MM.1S (cell line): ENCODE measurements at places on chromosomes 6 and 20.

- peak; percentile 37 for DNase-seq
These were observed 119.0 kb upstream of the SGK1 start for GRCh38 chr6:134436950-134437349.

- DNase-seq: no peak
These were observed 26.8 kb downstream of the MYT1 start for GRCh38 chr20:64191002-64191401.

- DNase-seq: no peak
These were observed 48.1 kb downstream of the CTCFL start for GRCh38 chr20:57476641-57477461.

DNA sequence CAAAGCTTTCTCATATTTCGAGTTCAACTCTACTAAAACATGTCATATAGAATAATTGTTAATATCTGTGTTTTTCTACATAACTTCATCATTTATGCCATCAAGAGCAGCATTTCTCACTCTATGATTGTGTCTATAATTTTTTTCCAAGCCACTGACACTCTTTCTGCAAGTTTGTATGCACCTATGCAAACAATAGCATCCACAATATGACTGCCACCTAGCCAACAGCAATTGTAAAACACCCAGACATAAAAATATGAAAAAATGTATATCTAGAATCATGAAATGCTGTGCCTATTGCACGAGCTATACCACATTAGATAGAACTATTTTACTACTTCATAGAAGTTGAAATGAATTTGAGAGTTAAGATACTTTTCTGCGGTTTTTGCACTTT lies 286.5 kb upstream of the MARCKS start:
- DNase-seq: no peak

GRCh38 chr20:17966432-17967310 lies 1.9 kb downstream of the SNX5 start:
- peak; percentile 69 for DNase-seq

GRCh38 chr6:76518443-76518842 lies 446.0 kb upstream of the IMPG1 start:
- DNase-seq: no peak

- no peak for DNase-seq
These were observed 170.7 kb downstream of the TAF4 start for GRCh38 chr20:61895016-61895415.

DNA sequence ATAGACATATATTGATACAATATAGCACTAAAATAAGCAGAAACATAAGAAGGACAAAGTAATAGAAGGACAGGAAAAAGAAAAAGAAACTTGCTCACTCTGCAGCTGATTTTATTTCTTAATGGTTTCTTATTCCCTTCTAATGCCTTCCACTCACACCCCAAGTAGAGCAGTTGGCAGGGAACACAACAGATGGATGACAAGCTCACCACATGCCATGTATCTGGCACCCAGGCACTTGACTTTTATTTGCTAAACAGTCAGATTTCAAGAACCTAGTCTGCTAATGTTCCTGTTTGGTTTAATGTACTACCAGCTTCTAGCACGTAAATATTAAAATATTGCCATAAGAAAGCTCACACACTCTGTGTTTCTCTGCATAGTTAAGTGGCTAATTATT lies 87.1 kb downstream of the COL19A1 start:
- DNase-seq: no peak

- peak; percentile 55 for DNase-seq
These were observed 46.3 kb downstream of the OR2B2 start for GRCh38 chr6:27865850-27866356.

- no peak for DNase-seq
These were observed 50.5 kb upstream of the GCM1 start for GRCh38 chr6:53199156-53199555.

GRCh38 chr6:53686355-53686940 lies 20.9 kb upstream of the KLHL31 start:
- no peak for DNase-seq

- no peak for DNase-seq
These were observed 495.5 kb upstream of the MAP3K7 start for GRCh38 chr6:91082311-91082832.

DNA sequence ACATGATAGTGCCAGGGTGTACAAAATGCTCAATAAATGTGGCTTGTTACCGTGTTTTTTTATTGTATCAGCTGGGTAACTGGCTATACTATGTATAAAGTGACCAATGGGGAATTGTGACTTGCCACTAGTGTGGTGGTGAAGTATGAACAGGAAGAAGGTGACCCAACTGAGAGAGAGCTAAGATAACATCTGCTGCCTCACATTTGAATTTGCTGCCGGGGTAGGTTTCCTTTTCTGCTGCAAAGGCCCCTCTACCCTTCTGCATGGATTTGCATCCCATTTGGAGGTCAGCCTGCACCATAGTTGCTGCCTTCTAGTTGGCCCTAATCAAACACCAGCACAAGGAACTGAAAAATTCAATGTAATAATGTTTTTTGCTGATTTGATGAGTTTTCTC lies 24.1 kb downstream of the IL17A start:
- no peak for DNase-seq

DNA sequence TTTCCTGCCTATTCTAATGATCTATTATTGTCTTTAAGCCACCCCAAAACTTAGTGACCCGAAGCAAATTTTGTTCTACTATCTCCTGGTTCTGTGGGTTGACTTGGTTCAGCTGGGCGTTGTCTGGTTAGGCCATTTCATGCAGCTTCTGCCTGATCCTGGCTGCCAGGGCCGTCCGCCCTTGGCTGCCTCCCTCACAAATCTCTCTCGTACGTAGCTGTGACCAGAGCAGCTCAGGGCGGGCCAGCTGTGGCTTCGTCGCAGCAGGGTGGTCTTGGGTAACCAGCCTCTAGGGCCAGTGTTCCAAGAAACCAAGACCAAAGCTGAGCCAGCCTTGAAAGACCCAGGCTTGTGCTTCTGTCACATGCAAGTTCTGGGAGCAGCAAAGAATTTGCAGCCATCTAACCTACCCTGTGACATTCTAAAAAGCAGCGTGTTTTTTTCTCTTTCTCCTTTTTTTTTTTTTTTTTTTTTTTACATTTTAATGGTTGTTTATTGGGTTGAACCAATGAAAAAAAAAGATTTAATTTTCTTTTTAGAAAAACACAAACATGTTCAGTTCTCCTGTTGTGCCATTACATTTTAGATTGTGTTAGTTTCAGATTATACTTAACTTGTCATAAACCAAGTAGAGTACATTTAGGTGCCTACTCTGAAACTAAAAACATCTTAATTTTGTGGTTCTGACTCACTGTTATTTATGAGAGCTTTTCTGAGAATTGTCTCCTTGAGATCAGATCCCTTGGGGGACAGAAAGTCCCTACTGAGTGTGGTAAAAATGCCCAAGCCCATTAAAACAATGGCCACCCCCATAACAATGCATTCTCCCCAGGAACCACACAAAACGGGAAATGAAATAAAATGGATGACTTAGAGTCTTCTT lies 83.9 kb downstream of the ZDHHC14 start:
- no peak for DNase-seq

- DNase-seq: no peak
These were observed 11.4 kb downstream of the MOCS1 start for GRCh38 chr6:39922821-39923220.

DNA sequence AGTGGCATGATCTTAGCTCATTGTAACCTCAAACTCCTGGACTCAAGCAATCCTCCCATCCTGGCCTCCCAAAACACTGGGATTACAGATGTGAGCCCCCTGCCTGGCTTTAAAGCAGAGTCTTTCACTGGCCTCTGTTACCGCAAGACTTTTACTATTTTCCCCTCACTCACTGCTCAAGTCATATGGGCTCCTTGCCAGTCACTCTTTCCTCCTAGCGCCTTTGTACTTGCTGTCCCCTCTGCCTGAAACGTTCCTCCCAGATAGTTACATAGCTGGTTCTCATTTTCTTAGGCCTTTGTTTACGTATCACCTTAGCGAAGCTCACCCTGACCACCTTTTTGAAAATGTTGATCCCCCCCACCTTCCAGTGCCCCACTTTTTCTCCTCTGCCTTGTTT lies 29.3 kb downstream of the RPRD1B start:
- DNase-seq: no peak

DNA sequence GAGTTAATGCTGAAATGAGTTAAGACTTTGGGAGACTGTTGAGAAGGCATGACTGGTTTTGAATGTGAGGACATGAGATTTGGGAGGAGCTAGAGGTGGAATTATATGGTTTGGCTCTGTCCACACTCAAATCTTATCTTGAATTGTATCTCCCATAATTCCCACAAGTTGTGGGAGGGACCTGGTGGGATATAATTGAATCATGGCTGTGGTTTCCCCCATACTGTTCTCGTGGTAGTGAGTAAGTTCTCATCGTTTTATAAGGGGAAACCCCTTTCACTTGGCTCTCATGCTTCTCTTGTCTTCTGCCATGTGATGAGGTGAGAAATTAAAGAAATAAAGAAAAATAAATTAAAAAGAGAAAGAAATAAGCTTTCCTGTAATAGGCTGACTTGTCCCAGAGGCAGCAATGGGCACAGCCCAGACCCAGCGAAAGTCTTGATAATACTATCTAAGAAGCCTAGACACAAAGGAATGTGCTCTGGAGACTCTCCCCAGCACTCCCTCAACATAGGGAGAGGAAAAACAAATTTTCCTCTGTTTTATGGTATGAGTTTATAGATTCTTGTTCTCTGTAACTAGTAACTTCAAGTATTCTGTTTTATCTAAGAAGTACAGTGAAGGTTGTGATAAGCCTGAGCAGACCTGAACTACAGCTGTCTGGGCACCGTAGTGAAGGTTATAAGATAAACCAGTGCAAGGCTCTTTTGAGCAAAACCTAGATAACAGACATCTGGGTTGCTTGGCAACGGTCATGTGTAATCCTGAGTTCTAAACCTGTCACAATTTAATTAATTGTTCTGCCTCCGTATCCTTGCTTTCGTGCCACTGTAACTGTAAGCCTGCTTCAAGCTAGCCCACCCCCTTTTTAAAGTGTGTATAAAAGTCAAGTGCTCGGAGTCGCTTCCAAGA lies 88.9 kb upstream of the ECI2 start:
- DNase-seq: no peak

DNA sequence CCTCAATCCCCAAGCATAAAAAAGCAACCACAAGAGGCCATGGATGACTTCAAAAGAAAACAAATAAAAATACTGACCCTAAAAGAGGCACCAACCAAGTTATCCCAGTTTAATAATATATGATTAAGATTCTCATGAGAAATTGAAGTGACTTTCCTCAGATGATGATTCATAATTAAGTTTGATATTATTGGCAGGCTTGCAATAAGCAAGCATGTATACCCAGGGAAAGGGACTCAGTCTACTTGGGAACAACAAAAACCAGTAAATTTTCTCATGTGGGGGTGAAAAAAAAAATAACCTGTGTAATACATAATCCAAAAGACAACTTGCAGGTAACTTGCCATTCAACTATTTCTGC lies 19.6 kb downstream of the JAG1 start:
- DNase-seq: no peak

DNA sequence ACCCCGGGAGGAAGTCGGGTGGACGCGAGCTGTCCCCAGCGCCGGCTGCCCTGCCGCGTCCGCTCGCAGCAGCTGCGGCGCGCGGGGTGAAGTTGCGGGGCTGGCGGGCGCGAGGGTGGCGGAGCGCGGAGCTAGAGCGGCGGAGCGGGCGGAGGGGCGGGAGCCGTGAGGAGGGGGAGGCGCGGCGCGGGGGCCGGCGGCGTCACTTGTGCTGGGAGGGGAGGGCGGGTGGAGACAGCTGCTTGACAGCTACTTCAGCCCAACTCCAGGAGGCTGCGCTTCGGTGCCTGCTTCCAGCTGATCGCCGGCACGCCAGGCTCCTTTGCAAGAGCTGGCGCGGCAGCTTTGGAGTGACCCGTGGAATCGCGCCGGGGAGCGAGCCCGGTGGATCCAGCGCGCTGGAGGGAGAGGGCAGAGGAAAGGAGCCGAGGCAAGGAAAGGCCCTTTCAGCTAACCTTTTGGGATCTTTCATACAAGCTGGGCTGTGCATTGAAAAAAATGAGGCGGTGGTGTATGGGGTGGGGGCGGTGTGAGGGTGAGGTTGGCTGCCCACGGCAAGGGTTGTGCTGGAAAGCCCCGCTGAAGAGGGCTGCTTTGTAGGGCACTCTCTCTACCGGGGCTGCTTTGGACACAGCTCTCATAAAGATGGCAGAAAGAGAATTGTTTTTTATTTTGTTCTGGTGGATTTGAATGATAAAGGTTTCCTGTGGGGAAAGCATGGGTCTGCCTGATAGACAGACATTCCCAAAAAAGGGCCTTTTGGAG lies 24.6 kb downstream of the RIPOR2 start:
- no peak for DNase-seq

DNA sequence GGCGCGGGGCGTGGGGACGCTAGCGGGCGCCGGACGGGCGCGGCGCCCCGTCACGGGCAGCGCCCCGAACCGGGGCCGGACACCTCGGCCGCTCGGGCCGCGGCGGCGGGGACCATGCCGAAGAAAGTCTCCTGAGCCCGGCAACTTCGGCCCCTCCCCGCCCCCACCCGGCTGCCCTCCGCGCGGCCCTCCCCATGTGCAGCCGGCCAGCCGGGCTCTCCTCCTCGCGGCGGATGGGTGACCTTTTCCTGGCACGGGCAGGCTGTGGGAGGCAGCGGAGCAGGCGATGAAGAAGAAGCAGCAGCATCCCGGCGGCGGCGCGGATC lies 278 bp downstream of the UST start:
- no peak for DNase-seq

- no peak for DNase-seq
These were observed 194.5 kb downstream of the EYA2 start for GRCh38 chr20:47089151-47089550.

GRCh38 chr6:120304223-120304622 lies 954.7 kb upstream of the MAN1A1 start:
- no peak for DNase-seq

- DNase-seq: no peak
These were observed 123.7 kb downstream of the F13A1 start for GRCh38 chr6:6196762-6197161.

DNA sequence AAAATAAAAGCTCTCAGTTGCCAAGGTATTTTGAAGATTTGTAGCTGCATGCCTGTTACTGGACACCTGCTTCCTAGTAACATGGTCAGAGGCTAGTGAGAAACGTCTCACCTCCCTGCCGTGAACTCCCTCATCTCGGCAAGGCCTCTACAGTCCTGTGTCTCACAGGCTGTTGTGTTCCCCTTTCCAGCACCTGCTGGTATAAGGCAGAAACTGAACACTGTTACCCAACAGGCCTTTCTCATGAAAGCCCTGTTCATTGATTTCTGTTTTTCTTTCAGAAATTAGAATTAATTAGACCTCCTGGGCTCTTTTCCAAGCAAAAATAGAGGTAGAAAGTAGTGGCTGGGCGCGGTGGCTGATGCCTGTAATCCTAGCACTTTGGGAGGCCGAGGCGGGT lies 17.6 kb upstream of the SRSF3 start:
- DNase-seq: no peak

- no peak for DNase-seq
These were observed 4.6 kb downstream of the PTPN1 start for GRCh38 chr20:50514750-50515149.

GRCh38 chr6:16466800-16467553 lies 228.6 kb downstream of the GMPR start:
- DNase-seq: no peak

DNA sequence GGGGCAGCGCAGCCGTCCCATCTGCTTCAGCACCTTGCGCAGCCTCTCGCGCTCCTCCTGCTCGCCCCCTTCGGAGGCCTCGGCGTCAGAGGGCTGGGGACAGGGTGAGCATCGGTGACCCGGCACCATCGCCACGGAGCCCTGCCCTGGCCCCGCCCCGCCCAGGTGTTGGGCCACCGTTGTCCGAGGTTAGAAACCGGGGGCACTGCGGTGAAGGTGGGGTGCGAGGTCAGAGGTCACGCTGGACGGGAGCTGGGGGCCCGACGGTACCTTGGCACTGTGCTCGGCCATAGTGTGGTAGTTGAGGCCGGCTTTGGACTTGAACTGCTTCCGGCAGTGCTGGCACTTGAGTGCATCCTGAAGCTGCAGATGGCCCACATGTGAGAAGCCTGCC lies 6.4 kb downstream of the ZNF512B start:
- DNase-seq: no peak
